ENCODE measurements at places on chromosomes 13 and 19.

GRCh38 chr13:50309882-50310594, 294.8 kb downstream of the KCNRG start:
- no peak for DNase-seq

DNA sequence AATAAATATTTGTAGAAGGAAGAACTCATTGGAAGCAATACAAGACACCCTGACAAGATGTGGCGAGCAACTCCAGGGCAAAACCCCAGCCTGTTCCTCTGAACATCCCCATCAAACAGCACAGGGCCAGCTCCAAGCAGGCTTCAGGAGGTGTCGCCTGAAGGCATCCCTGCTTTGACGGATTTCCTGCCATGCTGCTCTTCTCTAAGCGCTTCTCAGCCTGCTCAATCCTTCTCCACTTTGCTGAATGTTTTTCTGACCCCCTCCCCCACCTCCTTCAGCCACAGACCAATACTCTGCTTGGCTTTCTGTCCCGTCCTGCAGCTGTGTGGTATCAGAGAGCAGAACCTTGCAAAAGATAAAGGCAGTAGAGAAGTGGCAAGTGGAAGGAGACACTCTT, 28.4 kb downstream of the C19orf81 start:
- no peak for DNase-seq

- no peak for DNase-seq
Observed at GRCh38 chr13:99354371-99354951, 47.3 kb upstream of the GPR183 start.

DNA sequence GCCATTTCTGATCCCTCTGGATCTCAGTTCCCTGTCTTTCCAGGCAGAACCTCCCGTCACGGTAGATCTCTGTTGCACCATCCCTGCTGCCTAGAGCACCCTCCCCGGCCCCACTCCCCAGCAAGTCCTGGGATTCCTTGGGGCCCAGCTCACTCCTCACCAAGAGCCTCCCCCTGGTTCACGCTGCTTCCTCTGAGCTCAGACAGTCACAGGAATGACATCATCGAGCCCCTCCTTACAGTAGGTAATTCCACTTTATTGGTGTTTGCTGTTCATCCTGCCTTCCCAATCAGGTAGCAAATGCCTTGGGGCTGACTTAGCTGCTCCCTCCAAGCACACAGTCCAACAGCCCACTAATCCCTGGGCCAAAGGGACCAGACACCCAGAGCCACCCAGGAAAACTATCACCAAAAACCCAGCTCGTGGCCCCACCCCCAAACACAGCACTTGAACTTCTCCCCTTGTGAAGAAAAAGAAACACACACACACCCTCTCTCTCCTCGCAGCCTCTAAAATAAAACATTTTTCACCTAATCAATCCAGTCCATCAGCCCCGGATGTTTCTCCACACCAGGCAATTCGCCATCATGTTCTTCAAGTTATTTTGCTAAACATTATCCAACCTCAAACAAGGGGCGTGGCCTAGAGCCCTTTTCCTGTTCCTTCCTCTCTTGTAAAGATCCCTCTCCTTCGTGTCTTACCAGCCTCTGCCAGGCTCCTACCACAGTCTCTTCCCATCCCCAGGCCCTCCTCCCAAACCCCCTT, 2.5 kb downstream of the NAPA start:
- DNase-seq: peak; percentile 77

Measured in HT-29 (cell line).